WTC11 (cell line): ENCODE measurements at places on chromosomes 7 and 10.

- DNase-seq = no peak
Observed at GRCh38 chr10:117727421-117727820, 184.9 kb downstream of the EMX2 start.

DNA sequence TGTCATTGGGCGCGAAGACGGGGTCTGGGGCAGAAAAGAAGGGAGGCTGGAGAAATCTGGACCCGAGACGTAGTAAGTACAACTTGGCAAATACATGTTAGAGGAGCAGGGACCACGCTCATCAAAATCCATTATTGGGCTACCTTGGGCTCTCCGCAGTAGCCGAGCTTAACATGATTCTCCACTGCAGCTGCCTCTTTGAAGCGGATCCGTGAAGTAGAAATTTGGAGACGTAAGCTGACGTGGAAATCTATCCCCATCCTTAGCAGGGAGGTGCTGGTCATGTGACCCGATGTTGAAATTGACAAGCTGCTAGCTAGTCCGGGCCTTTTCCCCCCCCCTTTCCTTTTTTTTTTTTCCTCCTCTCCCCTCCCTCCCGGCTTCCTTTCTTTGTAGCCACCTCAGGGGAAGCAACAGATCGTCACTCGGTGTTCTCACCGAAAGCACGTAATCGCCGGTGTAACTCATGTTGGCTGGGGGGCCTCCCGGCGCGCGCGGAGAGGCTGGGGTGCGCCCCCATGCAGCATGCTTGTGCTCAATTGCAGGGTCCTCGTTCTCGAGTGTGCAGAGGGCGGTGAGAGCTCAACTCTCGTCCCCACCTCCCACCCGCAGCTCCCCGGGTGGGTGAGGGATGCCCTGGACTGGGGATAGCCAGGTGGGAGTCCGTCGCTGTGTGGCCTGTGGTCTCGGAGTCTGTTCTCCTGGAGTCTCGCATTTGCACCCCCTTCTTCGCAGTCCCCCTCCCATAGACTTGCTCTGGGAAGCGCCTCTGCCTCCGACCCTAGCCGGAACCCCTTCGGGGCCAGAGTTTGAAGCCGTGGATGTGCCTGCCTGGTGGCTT, at the start of gene HOXA11:
Gene HOXA11, minus strand, starts transcription at position 220 of the 841 bp plus-strand sequence. Its CDS starts 88 bp downstream, at position 132.
- DNase-seq = no peak

- DNase-seq = no peak
Observed at GRCh38 chr7:41731493-41732435, 28.9 kb upstream of the INHBA start.

DNA sequence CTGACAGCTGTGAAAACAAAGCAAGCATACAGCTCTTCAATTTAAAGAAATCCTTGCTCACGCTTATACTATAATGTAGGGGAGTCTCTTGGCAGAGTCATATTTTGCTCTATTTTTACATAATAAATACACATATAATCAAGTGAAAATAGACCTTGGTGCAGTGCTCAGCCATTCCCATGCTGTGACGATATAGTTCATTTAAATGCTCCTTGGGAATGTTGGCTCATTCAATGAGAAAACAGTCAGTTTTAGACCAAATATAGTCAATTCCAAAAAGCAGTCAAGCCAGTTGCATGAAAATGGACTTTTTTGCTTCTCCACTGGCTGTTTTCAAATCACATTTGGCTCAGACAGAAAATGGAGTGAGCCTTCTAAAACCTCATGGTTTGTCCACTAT, 587.4 kb downstream of the SUGCT start:
- DNase-seq = no peak
